ENCODE measurements at places on chromosomes 2 and 18. TPM values are rescaled to one million over a fixed set of nuclear protein-coding genes. Genes with fewer than 3 reads are reported as not detected.

KIF3C gene
- 3.4 TPM for total RNA-seq

SLC9A2 gene
- 0.02 TPM for total RNA-seq

- no peak for DNase-seq
- H3K4me1 ChIP-seq = peaks cover 12% of the 10 kb centered on the region
- H3K27ac ChIP-seq = no peak overlapping the region
- peaks cover 1% of the 10 kb centered on the region for H3K36me3 ChIP-seq
- H3K27me3 ChIP-seq = no peaks in the 10 kb centered on the region
Observed at GRCh38 chr18:58557008-58557435, 71.9 kb downstream of the ALPK2 start.

DNA sequence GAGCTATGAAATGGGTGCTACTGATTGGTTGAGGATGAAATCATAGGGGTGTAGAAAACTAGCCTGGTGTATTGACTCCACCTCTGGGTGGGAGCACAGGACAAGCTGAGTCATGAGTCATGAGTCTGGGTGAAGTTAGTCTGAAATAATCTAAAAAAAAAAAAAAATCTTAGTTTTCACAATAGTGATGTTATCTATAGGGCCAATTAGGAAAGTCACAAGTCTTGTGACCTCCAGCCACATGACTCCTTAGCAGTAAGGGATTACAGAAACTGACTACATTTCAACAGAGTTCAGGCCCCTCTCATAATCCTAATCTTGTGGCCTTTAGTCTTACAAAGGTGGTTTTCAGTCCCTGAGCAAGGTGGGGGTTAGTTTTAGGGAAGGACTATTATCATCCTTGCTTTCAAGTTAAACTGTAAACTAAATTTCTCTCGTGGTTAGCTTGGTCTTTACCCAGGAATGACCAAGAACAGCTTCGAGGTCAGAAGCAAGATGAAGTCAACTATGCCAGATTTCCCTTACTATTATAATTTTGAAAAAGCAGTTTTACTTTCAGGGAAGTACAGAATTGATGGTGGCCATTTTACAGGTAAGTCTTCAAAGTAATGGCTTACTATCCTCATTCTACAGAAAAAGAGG is 338.0 kb upstream of the GYPC start:
- no peak overlapping the region for H3K4me3 ChIP-seq
- H3K36me3 ChIP-seq = no peaks in the 10 kb centered on the region
- H3K27me3 ChIP-seq = no peaks in the 10 kb centered on the region
- H3K27ac ChIP-seq = no peak overlapping the region
- H3K4me1 ChIP-seq = no peaks in the 10 kb centered on the region

GRCh38 chr2:216774620-216775019 is 79.3 kb upstream of the IGFBP5 start:
- H3K36me3 ChIP-seq = no peaks in the 10 kb centered on the region
- no peak overlapping the region for H3K4me3 ChIP-seq
- DNase-seq = no peak
- peaks cover 12% of the 10 kb centered on the region for H3K4me1 ChIP-seq
- no peak overlapping the region for H3K27ac ChIP-seq
- H3K27me3 ChIP-seq = no peaks in the 10 kb centered on the region

DNA sequence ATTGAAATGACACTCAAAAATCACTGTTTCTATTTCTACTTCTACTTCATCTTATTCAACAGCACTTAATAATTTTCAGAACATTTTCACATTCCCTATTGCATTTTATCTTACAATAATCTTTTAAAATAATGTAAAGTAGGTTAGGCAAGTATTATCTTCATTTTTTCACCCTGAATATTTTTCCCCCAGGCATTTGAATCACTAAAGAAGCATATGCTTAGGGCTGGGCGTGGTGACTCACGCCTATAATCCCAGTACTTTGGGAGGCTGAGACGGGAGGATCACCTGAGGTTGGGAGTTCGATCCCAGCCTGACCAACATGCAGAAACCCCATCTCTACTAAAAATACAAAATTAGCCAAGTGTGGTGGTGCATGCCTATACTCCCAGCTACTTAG is 6.7 kb downstream of the WDCP start:
- no peak overlapping the region for H3K4me3 ChIP-seq
- no peaks in the 10 kb centered on the region for H3K27me3 ChIP-seq
- H3K4me1 ChIP-seq = peaks cover 15% of the 10 kb centered on the region
- no peak for DNase-seq
- peaks cover 33% of the 10 kb centered on the region for H3K36me3 ChIP-seq

DNA sequence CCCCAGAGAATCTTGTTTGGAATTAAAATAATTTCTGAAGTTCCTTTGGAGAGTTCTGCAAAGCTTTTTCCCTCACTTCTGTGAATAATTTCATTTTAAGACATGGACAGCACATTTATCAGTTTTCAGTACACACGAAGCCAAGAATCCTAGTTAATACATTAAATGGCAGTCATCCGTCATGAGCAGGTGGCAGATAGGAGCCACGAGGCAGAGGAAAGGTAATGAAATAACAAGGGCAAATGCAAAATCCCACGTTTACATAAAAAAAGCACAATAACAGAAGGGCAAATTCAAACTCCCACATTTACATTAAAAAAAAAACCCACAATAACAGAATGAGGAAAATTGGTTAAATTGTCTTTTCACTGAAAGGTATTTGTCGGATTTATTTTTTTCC is 25.9 kb upstream of the SNTG2 start:
- DNase-seq = no peak
- no peak overlapping the region for H3K4me3 ChIP-seq
- no peaks in the 10 kb centered on the region for H3K36me3 ChIP-seq
- peaks cover 75% of the 10 kb centered on the region for H3K27me3 ChIP-seq
- no peak overlapping the region for H3K27ac ChIP-seq
- H3K4me1 ChIP-seq = no peaks in the 10 kb centered on the region

- DNase-seq = peak; percentile 71
- H3K36me3 ChIP-seq = no peaks in the 10 kb centered on the region
- no peak overlapping the region for H3K4me3 ChIP-seq
- no peak overlapping the region for H3K27ac ChIP-seq
Observed at GRCh38 chr2:175461839-175462238, 280.3 kb upstream of the ATP5MC3 start.

DNA sequence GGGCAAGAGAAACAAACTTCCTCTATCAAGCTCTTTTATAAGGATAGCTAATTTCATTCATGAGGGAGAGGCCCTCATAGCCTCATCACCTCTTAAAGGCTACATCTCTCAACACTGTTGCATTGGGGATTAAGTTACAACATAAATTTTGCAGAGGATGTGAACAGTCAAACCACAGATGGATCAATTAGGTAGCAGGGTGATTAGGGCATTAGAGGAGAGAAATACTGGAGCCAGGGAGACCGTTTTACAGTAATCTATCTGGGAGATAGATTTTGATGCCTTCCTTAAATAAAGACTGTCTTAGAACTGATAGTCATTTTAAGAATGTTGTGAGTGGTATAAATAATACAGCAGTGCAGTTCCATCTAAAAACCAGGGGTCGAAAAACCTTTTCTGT is 258.9 kb downstream of the DCC start:
- no peaks in the 10 kb centered on the region for H3K36me3 ChIP-seq
- H3K4me1 ChIP-seq = no peaks in the 10 kb centered on the region
- H3K27ac ChIP-seq = no peak overlapping the region
- H3K27me3 ChIP-seq = no peaks in the 10 kb centered on the region

DNA sequence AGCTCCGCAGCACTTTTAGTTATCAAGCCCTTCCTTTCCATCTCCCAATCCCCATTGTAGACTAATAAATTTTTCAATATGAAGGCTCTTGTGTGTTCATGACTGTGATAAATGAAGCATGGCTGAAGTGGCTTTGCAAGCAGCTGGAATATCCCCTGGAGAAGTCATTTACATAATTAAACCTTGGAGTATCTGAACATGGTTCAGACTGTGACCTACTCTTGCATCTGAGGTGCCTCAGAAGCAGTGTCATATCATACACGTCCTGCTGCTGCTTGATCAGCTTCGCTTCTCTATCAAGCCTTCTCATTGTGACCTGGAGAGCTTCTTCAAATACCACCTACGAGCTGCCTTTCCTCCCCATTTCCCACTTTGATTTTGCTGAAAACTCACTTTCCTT is 48.4 kb upstream of the ZNF397 start:
- H3K4me3 ChIP-seq = no peak overlapping the region
- no peaks in the 10 kb centered on the region for H3K36me3 ChIP-seq
- no peak overlapping the region for H3K27ac ChIP-seq
- DNase-seq = no peak
- no peaks in the 10 kb centered on the region for H3K27me3 ChIP-seq
